ENCODE measurements at places on chromosomes 7 and 10.

DNA sequence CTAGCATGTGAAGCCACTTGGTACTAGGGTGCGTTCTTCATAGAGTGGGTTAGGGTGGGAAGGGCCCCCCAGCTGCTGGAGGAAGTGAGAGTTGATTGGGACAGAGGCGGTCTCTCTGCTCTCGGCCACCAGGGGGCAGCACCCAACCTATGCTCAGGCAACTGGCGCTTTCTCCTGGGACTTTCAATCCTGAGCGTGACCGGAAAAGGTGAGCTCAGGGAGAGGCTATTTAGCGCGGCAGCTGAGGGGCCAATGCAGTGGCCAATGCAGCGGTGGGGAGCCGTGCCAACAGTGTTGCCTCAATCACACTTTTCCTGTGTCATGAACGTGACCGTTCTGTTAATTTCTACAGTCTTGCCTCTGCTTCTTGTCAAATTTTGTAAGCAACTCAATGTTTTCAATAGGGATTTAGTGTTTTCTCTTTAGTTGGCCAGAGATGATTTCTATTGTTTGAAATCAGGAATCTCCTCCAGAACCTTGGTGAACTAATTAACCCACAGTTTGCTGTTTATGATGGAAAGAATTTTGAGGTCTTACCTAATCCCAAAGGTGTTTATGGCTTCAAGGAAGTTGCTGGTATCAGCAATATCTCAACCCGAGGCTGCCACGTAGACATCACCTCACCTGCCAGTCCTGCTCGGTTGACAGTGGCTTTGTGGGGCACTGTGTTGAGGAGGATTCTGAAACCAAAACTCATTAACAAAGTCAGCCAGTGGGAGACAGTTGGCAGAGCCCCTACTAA is 67.9 kb upstream of the PDZD8 start:
- DNase-seq: peak; percentile 62

DNA sequence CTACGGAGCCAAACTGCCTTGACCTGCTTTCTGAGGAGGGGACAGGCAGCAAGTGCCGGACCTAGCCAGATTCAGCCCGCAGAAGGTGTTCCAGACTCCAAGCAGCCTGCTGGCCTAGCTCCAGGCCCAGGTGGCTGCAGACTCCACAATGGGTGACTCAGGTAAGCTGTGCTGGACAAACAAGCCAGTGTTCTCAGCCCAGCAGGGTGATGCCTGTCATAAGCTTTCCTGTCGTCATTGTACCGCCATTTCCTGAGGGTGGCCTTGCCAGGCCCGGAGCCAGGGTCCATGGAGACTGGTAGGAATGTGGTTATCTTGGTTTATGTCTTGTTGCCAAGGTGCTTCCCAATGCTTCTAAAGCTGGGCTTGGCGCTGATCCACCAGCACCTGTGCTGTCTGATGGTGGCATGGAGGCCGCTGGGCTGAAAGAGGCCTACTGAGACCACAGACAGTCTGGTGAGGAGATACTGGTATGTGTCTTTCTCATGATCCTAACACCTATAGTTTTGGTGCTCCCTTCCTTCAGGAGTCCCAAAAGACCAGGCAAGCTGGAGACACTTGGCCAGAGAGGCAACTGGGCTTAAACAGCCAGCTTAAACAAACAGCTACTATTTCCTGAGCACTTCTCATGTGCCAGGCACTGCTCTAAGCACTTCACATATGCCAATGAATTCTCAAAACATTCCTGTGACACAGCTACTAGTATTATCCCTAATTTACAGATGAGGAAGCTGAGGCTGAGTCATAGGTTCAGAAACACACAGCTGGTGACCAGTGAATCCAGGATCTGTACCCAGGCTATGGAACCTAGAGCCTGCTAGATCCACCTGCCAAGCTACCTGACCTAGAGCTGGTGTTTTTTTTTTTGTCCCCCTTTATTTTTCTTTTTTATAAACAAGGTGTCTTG is 42.0 kb downstream of the ZC3HC1 start:
- DNase-seq: no peak

- DNase-seq: no peak
Observed at GRCh38 chr10:86449926-86450558, 71.5 kb downstream of the WAPL start.

GRCh38 chr10:56698506-56698905 is 337.4 kb upstream of the ZWINT start:
- DNase-seq: no peak

GRCh38 chr10:21534604-21535493 is 817 bp downstream of the MLLT10 start:
- DNase-seq: peak; percentile 50

GRCh38 chr10:91643700-91644099 is 10.8 kb upstream of the PPP1R3C start:
- no peak for DNase-seq

GRCh38 chr7:48207155-48207675 is 36.0 kb downstream of the ABCA13 start:
- no peak for DNase-seq

- DNase-seq: no peak
Observed at GRCh38 chr7:66039094-66039670, 36.4 kb upstream of the ASL start.

GRCh38 chr10:33244354-33244967 is 90.0 kb downstream of the NRP1 start:
- DNase-seq: no peak

GRCh38 chr7:101874028-101874427 is 56.6 kb downstream of the CUX1 start:
- no peak for DNase-seq

DNA sequence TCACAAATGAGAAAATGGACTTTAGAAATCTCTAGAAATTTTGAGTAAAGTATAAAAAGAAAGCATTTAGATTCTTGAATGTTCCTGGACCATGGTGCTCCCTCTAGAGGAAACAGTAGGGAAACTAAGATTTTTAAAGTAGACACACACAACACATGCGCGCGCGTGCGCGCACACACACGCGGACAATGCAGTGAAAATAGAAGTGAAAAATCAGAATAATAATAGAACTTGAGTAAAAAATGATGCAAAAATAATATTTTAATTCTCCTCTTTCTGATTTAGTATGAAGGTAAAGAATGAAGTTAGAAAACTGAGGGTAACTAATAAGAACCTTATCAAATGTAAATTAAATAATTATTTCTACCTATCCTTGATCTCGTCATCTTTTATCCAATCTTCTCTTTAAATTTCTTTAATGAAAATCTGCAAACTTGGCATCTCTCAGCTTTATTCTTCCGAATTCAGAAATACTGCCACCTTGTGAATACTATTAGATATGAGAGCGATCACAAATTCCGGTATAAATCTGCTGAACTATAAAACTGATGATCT is 117.0 kb upstream of the AMPH start:
- DNase-seq: no peak

DNA sequence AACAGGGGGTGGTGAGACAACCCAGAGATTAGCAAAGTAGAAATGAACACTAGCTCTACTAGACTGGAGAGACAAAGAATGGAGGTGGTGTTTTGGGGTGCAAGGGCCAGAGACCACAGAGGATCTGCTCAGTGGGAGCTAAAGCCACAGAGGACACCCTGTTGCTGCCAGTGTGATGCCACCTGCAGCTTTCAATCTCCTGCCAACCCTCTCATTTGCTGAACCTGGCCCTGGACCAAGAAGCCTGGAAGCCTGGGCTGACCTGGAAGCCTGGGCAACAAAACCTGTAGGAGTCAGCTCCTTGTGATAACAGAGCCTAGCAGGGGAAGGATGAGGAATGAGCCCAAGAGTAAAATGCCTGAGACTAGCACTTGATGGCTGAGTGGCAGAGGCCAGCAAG is 81.1 kb upstream of the ADO start:
- DNase-seq: no peak

GRCh38 chr10:52566471-52567246 is 205.9 kb downstream of the MBL2 start:
- DNase-seq: no peak

DNA sequence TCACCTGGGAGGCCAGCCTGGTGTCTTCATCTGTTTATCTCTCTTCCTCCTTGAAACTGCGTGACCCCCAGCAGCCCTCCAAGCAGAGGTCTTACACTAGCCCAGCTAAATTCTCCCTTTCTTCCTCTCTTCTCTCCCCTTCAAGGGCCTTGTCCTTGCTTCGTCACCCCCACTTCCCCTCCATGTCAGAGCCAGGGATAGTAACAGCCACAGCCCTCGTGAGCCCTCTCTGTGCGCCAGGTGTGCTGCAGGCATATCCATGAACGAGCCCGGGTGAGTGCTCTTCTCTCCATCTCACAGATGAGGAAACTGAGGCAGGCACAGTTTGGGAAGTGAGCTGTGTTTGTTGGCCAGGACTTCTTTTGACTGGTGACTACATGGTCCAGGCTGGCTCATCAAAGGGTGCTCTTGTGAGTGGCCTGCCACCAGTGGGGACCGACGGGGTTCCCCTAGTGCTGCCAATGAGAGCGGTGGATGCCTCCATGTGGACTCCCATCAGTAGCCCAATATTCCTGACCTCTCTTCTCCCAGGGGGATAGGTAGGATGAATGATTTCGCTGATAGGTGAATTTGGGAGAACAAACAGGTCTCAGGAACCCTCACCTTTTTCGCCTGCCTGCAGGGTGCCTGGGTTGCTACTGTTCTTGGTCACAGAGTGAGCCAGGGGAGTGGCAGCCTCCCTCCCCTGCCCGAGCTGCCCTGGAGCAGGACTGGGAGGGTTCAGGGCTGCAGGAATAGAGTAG is 38.1 kb downstream of the ADRA2A start:
- no peak for DNase-seq

DNA sequence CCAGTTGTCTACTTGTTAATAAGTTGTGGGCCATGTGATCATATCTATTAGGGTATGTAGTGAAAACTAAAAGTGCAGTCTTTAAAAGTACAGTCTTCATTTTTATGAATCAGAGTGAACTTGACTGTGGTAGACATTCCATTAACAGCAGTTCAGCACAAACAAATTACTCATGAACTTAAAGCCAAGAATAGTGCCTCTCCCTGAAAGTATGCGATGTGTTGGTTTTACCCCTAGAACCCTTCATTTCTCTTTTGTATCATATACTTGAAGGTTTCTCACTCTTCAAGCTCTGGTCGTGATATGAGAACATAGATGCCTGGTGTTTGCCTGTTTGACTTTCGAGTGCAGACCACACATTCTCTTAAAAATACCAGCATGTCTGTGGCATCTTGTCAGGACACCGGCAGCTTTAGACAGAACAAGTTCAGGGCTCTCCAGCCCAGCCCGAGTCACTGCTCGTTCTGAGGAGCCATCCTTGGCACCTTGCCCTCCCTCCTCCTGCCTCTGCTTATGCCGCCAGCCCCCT is 159.3 kb downstream of the LCOR start:
- no peak for DNase-seq

DNA sequence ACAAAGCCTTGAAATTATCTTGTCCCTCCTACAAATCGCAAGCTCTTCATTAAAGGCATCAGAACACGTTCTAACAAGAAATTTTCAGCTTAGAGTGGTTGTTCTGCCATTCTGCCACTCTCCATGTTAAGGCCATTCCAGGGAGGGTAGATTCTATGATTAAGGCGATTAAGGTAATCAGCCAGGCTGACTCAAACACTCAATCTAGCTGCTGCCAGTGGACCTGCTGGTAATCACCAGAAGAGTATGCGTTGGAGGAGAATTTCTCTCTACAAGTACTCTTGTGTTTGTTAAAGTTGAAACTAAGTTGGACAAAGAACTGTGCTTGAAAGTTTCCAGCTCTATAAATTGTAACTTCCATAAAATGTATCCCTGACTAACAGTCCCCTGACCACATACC is 149.2 kb upstream of the COL1A2 start:
- DNase-seq: no peak

- DNase-seq: no peak
Observed at GRCh38 chr7:80942261-80943041, 23.6 kb upstream of the SEMA3C start.

- DNase-seq: peak; percentile 55
Observed at GRCh38 chr10:103416436-103417147, 20.2 kb downstream of the PDCD11 start.

GRCh38 chr7:44103566-44103922 is 601 bp upstream of the AEBP1 start:
- DNase-seq: no peak

DNA sequence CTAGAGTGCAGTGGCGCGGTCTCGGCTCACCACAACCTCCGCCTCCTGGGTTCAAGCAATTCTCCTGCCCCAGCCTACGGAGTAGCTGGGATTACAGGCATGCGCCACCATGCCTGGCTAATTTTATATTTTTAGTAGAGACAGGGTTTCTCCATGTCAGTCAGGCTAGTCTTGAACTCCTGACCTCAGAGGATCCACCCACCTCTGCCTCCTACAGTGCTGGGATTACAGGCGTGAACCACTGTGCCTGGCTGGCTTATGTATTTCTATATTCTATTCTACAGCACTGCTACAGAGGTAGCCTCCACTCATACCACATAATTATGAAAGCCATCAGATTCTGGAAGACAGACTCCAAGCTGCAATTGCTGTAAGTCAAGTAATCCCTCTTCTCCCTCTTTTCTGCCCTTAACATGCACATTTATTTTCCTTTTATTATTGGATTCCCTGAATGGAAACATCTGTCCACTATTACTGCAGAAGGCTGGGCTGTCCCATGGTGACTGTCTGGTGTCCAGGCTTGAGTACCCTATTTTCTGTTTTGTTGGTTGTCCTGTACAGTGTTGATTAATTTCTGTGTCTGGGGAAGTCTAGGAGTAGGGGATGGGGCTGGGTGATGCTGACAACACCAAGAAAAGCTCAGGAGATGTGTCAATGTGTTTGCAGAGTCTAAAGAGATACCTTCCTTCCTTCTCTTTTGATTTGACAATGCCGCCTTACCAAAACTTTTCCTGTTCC is 5.8 kb upstream of the ZNF487 start:
- no peak for DNase-seq

GRCh38 chr7:68050627-68051026 is 1054.0 kb downstream of the TYW1 start:
- DNase-seq: no peak

- DNase-seq: no peak
Observed at GRCh38 chr10:63889803-63890202, 368.6 kb downstream of the REEP3 start.

- DNase-seq: no peak
Observed at GRCh38 chr7:108468246-108468645, 12.0 kb upstream of the NRCAM start.

- peak; percentile 64 for DNase-seq
Observed at GRCh38 chr7:130363026-130363847, 17.1 kb upstream of the CPA1 start.

DNA sequence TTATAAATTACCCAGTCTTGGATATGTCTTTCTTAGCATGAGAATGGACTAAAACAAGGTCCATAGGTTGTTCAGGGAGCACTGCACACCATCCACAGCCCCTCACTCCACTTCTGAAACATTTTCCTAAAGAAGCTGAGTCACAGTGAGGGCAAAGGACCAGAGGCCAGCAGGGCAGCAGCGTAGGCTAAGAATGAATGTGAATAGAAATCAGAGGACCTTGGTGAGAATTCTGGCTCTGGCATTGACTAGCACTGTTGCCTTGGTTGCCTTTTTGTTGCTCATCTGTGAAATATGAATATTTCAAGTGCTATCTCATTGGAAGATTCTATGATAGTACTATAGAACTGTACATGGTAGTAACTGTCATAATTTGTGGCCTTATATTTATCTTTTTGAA is 41.7 kb upstream of the TOMM7 start:
- no peak for DNase-seq

Data from activated CD4-positive, alpha-beta T cell treated with anti-CD3 and anti-CD28 coated beads, Interleukin-2, amount 50 U/mL, for 48 hours (primary cell).